ENCODE measurements at places on chromosomes 12 and 14.

DNA sequence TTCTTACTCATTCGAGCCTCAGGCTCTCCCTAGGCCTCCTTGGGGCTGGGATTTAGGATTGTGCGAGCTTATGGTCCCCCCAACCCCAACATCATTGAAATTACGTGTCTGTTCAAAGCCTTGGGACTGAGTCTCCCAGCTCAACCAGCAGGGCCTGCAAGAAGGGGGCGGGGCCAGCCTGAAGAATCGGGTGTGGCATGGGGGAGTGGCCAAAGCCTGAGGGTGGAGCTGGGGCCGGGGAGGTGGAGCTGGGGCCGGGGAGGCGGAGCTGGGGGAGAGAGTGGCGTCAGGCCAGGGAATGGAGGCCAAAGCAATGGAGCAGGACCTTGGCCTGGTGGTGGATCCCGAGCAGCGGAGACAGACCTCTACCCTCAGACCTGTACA, 24.3 kb upstream of the HSPB8 start:
- no peak for DNase-seq

GRCh38 chr12:127044836-127045235, 1222.1 kb upstream of the TMEM132C start:
- DNase-seq, result no peak

- no peak for DNase-seq
Measured at GRCh38 chr14:77322250-77322902, 1.5 kb downstream of the GSTZ1 start.

DNA sequence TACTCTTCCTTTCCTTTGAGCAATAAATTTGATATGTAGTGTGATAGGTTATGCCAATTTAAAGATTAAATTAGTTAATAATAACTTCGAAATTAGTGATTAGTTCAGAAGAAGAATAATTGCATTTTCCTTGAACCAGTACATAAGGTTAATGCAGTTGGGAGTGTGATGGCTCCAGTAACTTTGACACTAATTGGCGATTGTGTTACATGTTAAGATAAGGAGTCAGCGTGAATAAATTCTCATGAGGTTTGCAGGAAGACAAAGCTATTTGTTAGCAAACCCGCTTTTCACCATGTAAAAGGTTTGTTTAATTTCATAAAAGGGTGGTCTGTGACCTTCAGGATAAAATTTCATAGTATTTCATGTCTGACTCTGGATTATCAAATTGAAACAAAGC, 1226.8 kb downstream of the SLC16A7 start:
- no peak for DNase-seq

GRCh38 chr12:54977857-54978256, 6.7 kb downstream of the TESPA1 start:
- DNase-seq, result no peak

- DNase-seq, result no peak
Measured at GRCh38 chr14:60051721-60052221, 40.0 kb upstream of the PCNX4 start.

DNA sequence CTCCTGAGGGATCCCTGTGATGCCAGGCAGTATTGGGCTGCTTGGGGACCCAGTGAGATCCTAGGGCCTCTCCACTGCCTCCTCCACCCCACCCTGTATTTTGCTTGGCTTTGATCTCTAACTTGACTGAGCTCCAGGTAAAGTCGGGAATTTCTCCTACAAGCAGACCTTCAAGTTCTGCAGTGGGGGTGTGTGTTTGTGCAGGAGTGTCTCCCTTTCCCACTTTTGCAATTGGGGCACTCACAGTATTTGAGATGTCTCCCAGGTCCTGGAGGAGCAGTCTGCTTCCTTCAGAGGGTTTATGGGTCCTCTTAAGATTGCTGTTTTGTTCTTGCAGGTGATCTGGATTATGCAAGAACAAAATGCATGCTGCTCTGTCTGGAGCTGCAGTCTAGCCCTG, 68.9 kb downstream of the ALG10B start:
- no peak for DNase-seq

GRCh38 chr14:50122291-50122690, 5.9 kb upstream of the VCPKMT start:
- DNase-seq, result no peak

DNA sequence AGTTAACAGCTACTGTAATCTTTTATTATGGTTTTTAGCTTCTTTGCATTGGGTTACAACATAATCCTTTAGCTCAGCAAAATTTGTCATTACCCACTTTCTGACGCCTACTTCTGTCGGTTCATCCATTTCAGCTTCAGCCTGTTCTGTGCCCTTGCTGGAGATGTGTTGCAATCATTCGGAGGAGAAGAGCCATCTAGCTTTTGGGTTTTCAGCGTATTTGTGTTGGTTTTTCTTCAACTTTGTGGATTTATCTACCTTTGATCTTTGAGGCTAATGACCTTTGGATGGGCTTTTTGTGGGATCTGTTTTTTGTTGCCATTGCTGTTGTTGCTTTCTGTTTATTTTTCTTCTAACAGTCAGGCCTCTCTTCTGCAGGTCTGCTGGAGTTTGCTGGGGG, 69.2 kb upstream of the ATXN7L3B start:
- no peak for DNase-seq

- no peak for DNase-seq
Measured at GRCh38 chr14:33457617-33458016, 493.3 kb downstream of the EGLN3 start.

DNA sequence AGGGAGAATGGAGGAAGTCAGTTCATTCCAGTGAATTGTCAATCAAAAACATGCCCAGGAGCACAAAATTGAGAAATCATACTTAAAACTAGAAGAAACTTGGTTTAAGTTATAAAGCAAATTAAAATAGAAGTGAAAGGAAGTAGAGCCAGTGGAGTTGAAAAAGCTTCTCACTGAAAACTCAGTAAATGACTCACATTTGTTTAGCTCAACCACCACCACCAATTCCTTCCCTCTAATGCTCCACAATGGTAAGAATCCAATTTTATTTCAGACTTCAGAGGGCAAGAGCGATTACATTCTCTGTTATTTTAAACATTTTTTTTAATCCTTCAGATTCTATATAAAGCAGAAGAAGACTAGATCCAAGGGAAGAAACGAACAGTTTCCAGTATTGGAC, 19.4 kb downstream of the UTP20 start:
- DNase-seq, result no peak

DNA sequence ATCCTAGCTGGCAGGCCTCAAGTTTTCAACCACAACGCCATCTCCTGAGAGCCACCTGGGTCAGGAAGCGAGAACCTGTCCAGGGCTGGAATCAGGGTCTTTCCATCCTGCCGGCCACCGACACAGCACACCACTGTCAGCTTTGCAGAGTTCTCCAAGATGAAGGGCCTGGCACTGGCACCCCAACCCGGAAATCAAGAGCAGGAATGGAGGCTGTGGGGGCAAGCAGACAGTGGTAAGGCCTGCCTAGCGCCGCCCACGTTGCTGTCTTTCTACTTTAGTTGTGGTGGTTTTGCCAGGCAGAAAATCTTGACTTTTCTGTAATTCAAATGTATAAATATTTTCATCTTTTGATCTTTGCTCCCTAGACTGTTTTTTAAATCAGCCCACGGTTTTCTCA, 90.7 kb downstream of the ITPK1 start:
- DNase-seq, result no peak

DNA sequence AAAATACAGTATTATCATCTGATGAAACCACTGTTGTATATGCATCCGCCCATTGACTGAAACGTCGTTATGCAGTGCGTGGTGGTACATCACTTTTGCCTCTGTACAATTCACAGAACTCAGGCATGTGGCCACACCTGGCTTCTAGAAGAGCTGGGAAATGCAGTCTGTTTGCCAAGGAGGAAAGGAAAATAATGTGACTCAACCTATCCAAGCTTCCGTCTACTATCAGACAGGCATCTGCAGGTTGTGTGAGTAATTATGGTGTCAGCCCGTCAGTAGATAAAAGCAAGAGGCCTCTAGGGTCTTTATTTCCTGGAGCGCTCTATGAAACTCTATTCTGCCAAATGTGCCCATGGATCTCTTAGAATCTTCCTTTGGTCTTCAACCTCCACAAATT, 111.6 kb downstream of the BBS10 start:
- no peak for DNase-seq

- no peak for DNase-seq
Measured at GRCh38 chr12:4505376-4505986, 33.2 kb upstream of the RAD51AP1 start.

- no peak for DNase-seq
Measured at GRCh38 chr12:9751204-9752144, 9.2 kb downstream of the CD69 start.

DNA sequence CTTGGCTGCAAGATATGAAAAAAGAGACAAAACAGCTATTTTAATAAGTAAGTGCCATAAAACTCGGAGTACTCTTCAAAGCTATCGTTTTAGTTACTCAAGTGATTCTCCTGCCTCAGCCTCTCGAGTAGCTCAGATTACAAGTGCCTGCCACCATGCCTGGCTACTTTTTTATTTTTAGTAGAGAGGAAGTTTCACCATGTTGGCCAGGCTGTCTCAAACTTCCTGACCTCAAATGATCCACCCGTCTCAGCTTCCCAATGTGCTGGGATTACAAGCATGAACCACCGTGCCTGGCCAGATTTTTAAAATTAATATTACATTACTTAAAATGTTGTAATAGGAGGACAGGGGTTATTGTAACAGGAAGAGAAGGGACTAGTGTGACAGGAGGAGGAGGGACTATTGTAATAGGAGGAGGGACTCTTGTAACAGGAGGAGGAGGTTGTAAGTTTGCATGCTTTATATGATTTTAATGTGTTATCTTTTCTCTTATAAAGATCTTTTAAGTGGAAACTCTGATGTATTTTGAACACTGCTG, 61.3 kb downstream of the KITLG start:
- DNase-seq, result no peak

DNA sequence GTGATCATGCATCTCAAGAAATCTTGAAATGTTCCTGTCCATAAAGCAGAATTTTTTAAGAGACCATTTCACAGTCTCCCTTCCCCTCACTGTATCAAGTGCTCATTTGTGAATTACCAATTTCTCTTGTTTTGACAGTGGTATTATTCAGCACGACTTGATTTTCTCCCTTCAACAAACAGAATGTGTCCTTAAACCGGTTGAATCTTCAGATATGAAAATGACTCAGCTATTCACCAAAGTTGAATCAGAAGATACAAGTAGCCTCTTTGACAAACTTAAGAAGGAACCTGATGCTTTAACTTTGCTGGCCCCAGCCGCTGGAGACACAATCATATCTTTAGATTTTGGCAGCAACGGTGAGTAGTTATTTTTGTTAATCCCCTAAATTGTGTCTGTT, 25.5 kb upstream of the SNAPC1 start:
- no peak for DNase-seq

GRCh38 chr14:72142328-72142727, 210.1 kb downstream of the RGS6 start:
- no peak for DNase-seq

- DNase-seq, result no peak
Measured at GRCh38 chr12:38903596-38903995, 1.8 kb downstream of the CPNE8 start.

GRCh38 chr14:49483268-49483667, 102.9 kb downstream of the RPS29 start:
- no peak for DNase-seq

- DNase-seq, result no peak
Measured at GRCh38 chr12:48712209-48712608, 4.3 kb downstream of the CCNT1 start.

DNA sequence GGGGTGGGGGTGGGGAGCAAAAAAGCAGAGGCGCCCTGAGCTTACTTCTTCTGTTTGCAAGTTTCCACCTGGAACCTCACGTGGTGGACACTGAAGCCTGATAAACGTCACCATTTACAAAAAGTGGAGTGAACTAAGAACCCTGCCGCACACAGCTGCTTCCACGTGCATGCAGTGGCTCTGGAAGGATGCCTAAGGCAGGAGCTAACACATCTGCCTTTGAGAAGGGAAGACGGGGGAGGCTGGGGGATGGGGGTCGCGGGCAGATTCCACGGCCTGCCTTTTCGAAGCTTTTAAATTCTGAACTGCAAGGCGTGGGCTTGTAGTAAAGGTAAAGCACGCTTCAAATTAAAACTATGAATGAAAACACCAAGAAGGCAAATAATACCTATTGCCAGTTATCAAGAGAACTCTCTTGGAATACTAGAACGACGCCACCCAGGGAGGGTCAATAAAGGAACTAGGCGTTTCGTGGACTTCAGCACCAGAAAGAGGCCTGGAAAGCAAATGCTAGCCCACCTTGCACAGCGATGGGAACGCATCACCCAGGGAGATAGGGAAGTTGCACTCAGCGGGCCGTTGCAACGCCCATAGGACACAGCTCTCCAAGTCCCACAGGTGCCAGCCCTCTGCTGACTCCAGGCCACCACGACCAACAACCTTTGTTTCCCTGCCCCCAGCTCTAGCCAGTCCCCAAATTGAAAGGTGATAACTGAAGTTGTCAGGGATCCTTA, 61.8 kb downstream of the TESC start:
- DNase-seq, result no peak

- no peak for DNase-seq
Measured at GRCh38 chr14:70622111-70622712, 19.5 kb upstream of the TTC9 start.

- no peak for DNase-seq
Measured at GRCh38 chr14:74572726-74573301, 39.2 kb downstream of the LTBP2 start.

DNA sequence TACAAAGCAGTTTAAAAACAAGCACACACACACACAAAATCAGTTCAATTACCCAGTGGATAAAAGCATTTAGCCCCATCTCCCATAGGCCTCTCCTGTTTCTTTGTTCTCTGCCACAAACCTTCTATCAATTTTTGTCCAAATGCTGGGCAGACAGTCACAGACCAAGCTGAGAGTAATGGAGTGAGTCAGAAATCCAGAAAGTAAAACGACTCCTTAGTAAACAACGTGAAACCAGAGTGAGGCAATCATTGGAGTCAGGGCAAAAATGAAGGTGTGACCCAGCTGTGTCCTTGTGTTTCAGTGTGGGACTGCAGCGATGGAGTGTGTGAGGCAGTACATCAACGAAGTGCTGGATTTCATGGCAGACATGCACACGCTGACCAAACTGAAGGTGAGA, 102.0 kb downstream of the PRIMA1 start:
- no peak for DNase-seq

- peak; percentile 78 for DNase-seq
Measured at GRCh38 chr12:122944605-122945592, 21.4 kb downstream of the ABCB9 start.

- DNase-seq, result no peak
Measured at GRCh38 chr12:104306376-104306775, 2.8 kb downstream of the EID3 start.

GRCh38 chr12:57156701-57157403, 9.4 kb upstream of the LRP1-AS start:
- DNase-seq, result no peak

DNA sequence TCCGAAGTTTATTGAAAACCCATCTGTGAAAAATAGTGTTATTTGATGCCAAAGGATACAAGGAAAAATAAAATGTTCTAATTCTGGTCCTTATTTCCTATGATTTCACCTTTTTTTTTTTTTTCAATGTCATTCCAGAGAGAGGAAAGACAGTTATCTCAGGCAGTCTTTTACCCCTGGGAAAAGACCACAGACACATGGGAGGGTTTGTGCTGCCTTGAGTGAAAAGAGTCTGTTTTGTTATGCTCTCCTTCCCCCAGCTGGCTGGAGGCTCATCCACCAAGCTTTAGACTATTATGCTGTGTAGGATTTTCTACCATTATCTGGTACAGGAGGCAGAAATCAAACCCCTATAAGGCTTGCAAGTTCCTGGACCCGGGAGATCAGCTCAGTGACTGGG, 151.8 kb downstream of the CRADD start:
- no peak for DNase-seq

GRCh38 chr12:89154743-89155499, 197.4 kb downstream of the DUSP6 start:
- DNase-seq, result no peak

All from hippocampal formation (tissue), 2 donors.